ENCODE measurements at places on chromosomes 7 and 10.
A peak's percentile ranks its signal among the peaks of the same experiment; 100 is the strongest.

- DNase-seq = peak; percentile 45
Measured at GRCh38 chr7:154914308-154914995, 88.5 kb downstream of the PAXIP1 start.

DNA sequence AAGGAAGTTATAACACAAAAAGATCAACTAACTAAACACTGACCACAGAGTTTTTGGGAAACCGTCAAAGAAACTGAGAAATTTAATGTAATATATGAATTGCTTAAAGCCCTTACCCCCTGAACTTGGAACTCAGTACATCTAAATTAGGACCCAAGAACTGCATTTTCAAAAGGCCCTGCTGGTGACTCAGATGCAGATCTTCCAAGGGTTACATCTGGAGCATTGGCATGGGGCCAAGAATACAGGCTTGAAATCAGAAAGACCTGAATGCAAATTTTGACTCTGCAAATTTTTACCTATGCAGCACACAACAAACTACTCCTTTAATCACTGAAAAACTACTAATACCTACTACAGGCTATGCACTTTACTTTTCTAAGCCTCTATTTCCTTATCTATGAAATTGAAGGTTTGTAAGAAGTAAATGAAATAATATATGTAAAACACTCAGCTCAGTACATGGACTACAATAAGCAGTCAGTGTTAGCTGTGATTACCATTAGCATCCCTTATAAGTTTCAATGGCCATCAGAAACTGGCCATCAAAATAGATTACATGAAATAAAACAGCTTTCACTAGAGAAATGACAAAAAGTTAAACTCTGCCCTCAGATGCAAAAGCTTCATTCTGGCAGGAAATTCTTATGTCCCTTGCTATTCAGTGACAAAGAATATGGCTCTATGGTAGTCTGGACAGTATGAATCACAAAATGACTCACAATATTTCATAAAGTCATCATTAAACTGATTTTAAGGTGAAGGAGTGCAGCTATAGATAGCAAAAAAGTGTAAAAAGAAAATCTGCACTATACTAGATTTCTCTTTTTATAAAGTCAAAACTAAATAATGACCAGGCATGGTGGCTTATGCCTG lies 43.6 kb downstream of the NSUN6 start:
- no peak for DNase-seq

DNA sequence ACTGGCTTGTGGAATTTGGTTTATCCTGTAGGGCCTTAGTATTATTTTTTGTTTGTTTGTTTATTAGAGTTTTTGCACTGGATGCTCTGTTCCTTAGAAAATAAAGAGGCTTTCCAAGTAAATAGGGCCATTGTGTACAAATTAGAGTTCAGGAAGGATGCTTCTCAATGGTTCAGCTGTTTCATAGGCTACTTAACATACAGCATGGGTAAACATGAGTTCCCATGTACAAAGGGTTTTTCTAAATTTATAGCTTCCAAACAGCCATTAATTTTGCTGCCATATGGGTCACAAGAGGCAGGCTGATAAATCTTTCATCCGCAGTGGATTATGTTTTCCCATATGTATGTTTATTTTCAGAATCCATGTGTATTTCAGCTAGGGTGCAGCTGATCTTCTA lies 121.6 kb upstream of the WDR11 start:
- no peak for DNase-seq

- DNase-seq = no peak
Measured at GRCh38 chr10:21993360-21994001, 10.0 kb downstream of the DNAJC1 start.

- peak; percentile 34 for DNase-seq
Measured at GRCh38 chr10:48496831-48497779, 107.8 kb downstream of the ARHGAP22 start.

GRCh38 chr7:30694218-30694745 lies 12.0 kb upstream of the CRHR2 start:
- DNase-seq = no peak

- DNase-seq = no peak
Measured at GRCh38 chr10:112758961-112759360, 191.1 kb upstream of the TCF7L2 start.

DNA sequence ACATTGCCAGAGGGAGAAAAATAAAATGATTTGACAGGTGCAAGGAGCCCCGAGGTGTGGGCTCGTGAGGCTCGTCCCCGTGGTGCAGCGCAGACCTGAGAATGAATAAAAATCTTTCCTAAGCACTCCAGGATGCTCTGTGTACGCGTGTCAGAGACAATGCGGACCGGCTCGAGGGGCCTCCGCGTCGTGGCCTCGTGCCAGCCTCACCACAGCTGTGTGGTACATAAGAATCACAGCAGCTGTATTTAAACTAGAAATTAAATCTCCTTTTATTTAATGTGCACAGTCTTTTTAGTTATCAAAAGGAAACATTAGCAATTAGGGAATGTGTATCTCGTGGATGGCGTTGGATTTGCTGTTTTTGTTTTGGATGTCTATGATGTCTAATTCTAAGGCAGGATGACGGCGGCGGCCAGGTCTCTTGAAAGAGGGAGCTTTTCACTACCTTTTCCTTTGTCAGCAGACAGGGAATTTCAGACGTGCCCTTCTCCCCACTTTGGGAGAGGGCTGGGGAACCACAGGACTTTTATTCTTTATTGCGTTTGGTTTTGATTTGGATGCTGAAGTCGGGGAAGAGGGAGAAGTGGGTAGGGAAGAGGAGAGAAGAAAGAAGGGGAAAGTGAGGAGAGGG lies 365.3 kb upstream of the SHH start:
- DNase-seq = no peak

DNA sequence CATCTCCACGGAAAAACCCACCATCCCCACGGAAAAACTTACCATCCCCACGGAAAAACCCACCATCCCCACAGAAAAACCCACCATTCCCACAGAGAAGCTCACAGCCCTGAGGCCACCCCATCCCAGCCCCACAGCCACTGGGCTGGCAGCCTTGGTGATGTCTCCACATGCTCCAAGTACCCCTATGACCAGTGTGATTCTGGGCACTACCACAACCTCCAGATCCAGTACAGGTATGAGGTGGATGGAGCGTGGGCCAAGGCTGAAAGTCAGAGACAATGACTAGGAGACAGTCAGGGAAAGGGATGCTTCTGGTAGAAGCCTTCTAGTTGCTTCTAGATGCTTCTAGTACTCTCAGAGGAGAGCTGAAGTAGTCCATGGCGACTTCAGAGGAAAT lies 19.6 kb downstream of the ZAN start:
- DNase-seq = no peak

DNA sequence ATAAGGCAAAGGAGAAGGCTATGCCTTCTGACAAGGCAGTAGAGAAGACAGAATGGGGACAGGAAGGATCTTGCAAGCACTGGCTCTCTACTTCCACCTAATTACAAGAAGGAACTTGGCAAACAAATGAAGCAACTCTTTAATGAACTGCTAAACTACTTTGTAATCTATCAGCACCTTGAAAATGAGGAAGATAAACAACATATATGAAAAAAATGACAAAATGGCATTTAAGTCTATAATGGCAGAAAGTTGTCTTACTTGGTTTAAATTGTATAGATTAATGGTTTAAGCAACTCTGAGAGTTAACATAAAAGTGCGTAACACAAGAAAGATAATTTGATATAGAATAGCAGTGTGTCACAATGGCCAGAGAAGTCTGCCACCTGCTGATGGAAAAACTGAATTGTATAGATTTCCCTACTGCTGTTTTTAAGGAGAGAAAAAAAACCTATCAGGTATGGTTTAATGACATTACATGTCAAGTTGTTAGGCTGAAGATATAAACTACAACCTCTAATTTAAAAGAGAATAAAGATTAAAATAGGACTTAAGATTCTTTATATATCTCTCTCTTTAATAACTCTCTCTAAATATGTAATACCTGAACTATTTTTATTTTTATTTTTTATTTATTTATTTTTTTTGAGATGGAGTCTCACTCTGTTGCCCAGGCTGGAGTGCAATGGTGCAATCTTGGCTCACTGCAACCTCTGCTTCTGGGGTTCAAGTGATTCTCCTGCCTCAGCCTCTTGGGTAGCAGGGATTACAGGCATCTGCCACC lies 11.8 kb downstream of the NT5C3A start:
- DNase-seq = no peak

DNA sequence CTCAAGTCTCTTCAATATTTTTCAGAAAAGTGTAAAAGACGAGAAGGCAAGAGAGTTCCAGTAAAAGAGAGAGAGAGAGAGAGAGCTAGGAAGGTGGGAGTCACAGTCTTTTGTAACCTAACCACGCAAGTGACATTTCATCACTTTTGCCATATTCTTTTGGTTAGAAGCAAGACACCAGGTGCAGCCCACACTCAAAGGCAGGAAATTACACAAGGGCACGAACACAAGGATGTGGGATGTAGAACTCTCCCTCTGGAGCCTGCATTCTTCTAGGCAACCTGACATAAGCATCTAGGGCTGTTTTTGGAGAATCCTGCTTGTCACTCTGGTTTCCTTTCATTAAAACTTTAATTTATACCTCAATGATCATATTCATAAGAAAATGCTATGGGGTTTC lies 1213.1 kb downstream of the DNAJB9 start:
- no peak for DNase-seq

DNA sequence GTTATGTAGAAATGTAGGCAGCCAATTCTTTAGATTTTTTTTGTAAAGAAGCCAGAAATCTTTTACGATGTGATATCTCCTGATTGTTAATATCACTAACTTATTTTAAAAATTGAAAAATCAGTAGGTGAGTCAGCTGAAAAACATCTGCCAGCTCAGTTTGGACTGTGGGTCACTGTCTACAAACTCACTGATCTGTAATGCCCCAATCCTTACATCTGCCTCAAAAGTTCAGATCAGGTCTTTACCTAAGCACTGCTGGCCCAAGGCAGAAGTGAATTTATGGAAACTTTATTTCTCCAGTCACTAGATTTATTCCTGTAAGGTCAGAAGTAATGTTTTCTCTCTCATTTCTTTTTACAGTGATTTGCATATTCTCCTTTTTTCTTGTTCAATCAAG lies 31.0 kb upstream of the FAM13C start:
- no peak for DNase-seq

- DNase-seq = no peak
Measured at GRCh38 chr7:64849250-64849923, 53.7 kb upstream of the ZNF273 start.

DNA sequence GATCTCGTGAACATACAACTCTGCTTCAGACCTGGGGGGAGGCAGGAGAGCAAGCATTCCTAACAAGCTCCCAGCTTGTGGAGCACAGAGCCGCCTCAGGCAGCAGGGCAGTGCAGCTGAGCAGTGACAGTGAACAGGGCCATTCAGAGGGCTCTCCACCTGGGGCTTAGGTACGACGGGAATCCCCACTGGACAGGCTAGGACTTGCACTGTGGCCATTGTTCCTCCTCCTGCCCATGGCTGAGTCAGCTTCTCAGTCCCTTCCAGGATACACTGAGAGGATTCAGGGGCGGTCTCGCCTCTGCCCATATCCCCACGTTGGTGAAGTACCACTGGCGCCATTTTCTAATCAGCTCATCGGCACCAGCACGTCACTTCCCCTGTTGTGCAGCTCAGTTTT lies 71.1 kb downstream of the FIGNL1 start:
- peak; percentile 62 for DNase-seq

DNA sequence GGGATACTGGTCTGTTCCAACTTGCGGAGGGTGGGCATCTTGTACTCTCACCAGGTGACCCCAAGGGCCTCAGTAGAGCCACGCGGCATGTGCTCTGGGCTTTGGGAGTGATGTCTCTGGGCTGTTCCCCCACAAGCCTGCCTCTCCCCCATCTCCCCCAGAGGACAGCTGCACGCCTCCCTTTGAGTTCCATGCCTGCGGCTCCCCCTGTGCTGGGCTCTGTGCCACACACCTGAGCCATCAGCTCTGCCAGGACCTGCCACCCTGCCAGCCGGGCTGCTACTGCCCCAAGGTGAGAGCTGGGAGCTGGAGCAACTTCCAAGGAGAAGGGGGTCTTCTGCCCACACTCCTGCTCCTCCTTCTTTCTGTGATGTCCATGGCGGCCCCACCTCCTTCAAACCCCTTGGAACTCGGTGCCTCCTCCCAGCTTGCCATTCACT lies 15.0 kb upstream of the ZNF862 start:
- DNase-seq = no peak

GRCh38 chr7:83355143-83355542 lies 192.5 kb upstream of the PCLO start:
- no peak for DNase-seq

Data from ecto neural progenitor cell (in vitro differentiated cells).